ENCODE measurements at places on chromosomes 16 and 17.

DNA sequence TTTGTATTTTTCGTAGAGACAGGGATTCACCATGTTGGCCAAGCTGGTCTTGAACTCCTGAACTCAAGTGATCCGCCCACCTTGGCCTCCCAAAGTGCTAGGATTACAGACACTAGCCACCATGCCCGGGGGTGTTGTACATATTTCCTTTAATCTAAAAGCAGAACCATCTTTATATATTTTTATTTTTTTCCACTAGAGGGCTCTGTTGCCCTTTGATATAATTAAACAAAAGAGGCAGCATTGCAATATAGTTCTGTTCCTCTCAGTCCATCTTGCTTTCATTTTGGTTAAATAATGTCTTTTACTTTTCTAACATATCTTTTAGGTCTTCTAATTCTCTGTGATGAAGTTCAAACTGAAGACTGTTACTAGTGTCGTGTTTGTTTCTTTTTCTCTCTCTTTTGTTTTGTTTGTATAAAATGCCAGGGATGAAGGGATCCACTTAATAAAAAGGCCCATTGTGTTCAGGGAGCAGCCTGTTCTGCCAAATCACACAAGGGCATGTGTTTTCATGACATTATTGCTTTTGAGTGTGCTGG, 23.4 kb downstream of the WWOX start:
- DNase-seq = peak; percentile 24

DNA sequence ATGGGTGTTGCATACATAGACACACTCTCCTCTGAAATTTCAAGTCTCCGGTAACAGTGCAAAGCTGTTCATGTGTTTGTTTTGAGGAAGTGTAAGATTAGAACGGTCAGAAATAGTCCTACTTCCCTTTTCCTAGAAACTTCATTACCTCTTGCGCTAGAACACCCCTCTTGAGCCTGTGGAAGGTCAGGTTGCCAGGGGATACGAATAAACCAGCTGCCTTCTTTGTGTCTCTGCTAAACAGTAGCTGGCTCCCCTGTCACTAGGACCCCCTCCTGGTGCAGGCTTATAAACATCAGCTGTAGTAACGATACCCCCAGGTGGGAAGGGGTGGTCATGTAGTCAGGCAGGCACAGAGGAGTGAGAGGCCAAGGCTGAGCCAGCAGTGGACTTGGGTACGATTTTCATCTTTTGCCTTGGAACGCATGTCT, 113.4 kb upstream of the RCVRN start:
- DNase-seq = no peak

DNA sequence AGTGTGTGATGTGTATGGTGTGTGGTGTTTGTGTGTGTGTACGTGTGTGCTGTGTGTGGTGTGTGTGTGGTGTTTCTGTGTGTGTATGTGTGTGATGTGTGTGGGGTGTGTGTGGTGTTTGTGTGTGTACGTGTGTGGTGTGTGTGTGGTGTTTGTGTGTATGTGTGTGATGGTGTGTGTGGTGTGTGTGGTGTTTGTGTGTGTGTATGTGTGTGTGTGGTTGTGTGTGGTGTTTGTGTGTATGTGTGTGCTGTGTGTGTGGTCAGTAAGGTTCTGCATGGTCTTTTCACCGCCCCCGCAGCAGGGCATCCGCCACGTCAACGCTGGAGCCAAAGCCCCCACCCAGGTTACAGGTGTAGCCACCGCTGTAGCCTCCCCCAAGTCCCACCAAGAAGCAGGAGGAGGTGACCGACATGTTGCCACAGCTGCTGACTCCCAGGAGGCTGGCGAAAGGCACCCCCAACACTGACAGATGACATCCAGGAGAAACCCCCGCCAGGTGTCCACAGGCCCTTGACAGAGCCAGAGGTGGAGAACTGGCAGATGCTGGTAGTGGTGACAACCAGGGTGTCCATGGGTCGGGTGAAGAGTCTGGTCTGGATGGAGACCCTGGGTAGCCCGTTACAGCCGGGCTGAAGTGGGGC, 9.3 kb upstream of the KRT17 start:
- no peak for DNase-seq

- no peak for DNase-seq
Observed at GRCh38 chr17:56478836-56479447, 114.6 kb upstream of the NOG start.

GRCh38 chr17:33515974-33516373, 222.9 kb upstream of the ASIC2 start:
- DNase-seq = no peak

GRCh38 chr16:19963301-19963700, 78.7 kb upstream of the GPRC5B start:
- DNase-seq = no peak

GRCh38 chr17:49397586-49397985, 17.1 kb downstream of the PHB1 start:
- no peak for DNase-seq

GRCh38 chr16:88327561-88328312, 55.0 kb upstream of the ZNF469 start:
- DNase-seq = no peak

GRCh38 chr16:29789775-29790182, 772 bp upstream of the KIF22 start:
- DNase-seq = no peak

DNA sequence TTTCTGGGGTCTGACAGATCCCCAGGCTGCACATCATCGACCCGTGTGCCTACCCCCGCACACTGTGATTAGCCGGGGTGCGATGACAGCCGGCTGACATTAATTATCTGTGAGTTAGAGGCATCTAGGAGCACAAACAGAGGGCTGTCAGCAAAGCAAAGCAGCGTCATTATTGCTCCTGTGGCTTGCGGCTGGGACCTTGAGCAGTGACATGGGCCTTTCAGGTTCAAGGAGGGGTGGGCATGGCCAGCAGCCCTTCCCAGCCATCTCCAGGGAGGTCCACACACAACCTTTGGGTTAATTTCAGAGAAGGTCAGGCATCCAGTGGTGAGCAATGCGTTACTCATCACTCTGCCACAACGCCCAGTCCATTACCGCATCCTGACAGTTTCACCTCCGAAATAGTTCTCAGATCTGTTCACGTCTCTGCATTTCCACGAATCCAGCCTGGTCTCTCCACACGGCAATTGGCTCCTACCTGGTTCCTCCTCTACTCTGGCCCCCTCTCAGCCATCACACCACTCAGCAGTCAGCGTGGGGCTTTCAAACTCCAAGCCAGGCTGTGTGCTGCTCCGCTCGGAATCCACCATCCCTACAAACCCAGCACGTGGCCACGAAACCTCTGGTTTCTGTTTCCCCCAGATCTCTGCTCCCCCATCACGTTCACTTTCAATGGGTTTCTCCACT, 249.7 kb upstream of the C16orf82 start:
- DNase-seq = no peak

- DNase-seq = no peak
Observed at GRCh38 chr16:86868786-86869185, 290.4 kb downstream of the FOXL1 start.

- no peak for DNase-seq
Observed at GRCh38 chr17:60321336-60322055, 70.4 kb downstream of the USP32 start.

DNA sequence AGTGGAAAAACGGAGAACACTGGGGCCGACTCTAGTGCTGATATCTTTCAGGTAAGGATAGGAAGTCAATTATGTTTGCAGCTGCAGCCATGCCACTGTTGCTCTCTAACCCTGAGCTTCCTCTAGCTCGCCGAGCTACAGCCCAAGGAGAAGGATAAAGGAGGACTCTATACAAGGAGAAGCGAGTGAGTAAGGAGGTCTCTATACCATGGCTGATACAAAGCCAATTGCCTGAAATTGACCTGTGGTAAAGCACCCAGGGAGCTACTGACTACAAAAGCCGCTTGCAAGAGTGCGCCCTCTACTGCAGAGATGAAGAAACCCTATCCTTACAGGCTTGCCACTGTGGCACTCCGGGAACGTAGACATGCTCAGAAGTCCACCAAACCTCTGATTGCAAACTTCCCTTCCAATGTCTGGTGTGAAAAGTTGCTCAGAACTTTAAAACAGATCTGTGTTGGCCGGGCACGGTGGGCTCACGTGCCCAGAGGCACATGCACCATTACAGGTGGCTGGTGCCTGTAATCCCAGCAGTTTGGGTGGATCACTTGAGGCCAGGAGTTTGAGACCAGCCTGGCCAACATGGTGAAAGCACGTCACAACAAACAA, 10.8 kb upstream of the SLC46A1 start:
- peak; percentile 52 for DNase-seq

- DNase-seq = no peak
Observed at GRCh38 chr16:86300746-86301481, 209.4 kb upstream of the FOXF1 start.

DNA sequence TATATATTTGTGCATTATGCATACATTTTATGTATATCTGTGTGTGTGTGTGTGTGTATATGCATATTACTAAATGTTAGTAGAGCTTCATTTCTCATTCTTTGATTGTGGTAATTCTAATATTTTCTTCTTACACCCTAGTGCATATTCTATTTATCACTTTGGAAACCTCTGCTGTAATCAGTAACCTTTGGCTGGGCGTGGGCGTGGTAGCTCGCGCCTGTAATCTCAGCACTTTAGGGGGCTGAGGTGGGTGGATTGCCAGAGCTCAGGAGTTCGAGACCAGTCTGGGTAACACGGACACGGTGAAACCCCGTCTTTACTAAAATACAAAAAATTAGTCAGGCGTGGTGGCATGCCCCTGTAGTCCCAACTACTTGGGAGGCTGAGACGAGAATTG, 26.9 kb downstream of the CPSF4L start:
- DNase-seq = no peak

GRCh38 chr17:9684955-9685621, 39.8 kb downstream of the USP43 start:
- DNase-seq = no peak

- DNase-seq = no peak
Observed at GRCh38 chr16:9578459-9578858, 487.0 kb downstream of the HAPSTR1 start.

- no peak for DNase-seq
Observed at GRCh38 chr17:6134721-6135120, 64.5 kb downstream of the WSCD1 start.

- no peak for DNase-seq
Observed at GRCh38 chr17:9339958-9340357, 235.7 kb downstream of the STX8 start.

DNA sequence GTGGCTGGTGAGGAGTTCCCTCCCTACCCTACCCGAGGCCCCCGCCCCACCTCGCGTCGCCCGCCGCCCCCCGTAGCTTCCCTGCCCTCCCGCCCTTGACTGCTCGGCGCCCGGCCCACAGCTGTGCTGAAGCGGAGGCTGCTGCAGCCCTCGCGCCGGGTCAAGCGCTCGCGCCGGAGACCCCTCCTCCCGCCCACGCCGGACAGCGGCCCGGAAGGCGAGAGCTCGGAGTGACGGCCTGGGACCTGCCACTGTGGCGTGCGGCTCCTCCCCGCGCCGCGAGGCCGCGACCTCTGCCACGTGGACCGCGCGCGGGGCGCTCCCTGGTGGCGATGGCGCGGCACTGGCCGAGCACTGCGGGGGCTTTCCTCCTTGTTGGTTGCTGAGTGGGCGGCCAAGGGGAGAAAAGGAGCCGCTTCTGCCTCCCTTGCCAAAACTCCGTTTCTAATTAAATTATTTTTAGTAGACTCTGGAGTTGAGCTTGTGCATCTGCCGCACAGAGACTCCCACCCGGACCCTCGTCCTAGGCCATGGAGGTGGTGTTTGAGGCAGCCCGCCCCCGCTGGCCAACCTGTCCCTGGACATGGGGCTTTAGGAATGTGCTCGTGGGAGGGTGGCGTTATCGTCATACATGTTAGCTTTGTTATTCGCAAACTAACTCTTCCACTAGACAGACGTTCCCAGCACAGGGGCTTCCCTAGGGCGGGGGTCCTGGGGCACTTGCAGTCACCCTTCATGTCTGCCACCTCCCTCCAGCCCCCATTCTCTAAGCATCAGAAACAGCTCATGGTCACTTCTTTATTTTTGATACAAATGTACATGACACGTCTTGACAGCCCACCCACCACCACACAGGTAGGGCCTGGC, 4.4 kb downstream of the TP53I13 start:
- peak; percentile 61 for DNase-seq

DNA sequence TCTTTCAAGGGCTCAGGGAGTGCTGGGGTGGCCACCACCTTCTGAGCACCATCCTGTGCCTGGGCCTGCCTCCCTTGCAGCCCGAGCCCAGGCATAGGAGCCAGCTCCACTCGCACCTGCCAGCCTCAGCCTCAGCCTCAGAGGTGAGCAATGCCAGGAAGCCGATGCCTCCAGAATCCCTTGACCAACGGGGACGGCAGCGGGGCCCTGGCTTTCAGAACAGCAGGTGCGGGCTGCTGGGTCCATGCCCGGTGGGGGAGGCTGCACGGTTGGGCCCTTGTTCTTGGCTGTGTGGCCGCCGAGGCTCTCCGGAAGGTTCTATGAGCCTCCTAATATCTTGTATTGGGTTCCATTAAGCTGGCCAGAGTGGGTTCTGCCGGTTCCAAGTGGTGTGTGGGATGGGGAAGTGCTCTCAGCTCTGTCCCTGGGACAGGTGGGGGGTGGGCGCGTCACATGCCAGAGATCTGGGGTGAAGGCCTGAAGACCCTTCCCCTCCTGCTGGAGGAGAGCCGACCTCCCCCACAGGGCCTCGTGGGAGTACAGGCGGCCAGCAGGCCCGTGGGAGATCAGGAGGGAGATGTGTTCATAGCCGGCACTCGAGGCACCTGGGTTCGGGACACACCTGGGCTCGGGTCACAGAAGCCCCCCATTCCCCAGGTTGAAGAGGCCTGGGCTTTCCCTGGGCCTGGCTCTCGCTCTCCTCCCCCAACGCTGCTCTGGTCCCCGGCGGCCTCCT, 27.0 kb downstream of the NPTX1 start:
- no peak for DNase-seq

GRCh38 chr16:24999088-24999670, 16.0 kb downstream of the ARHGAP17 start:
- no peak for DNase-seq

DNA sequence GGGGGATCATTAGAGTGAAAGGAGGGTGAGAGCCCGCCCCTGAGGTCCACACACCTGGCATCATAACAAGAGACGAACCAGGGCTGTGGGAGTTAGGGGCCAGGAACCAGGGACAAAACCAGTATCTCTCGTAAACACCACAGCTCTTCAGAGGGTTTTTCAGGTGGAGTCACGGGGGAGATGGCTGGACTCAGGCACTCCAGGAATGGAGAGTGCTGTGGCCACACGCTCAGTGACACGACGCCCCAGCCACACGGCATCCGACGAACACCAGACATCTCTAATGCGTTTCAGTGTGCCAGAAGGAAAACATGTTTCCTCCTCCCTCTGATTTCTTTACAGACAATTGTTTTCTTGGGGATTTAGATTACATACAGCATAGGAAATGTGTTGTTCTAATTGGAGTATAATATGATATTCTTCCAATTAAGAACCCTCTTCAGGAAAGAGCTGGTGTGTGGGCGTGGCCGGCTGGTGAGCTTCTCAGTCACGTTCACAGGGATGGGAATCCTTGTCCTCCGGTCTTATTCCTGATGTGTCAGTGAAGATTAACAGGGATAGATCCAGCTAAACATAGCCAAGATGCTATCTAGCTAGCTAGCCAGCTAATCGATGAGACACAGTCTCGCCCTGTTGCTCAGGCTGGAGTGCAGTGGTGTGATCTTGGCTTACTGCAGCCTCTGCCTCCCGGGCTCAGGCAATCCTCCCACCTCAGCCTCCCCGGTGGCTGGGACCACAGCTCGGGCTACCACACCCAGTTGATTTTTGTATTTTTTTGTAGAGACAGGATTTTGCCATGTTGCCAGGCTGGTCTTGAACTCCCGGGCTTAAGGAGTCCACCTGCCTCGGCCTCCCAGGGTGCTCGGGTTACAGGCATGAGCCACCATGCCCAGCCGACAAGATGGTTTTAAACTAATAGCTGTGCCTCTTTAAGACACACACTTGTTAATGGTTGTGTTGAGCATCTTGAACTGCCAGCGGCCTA, 98.6 kb downstream of the BANP start:
- DNase-seq = no peak

- DNase-seq = no peak
Observed at GRCh38 chr17:63035271-63035670, 69.2 kb downstream of the TANC2 start.
